ENCODE measurements at places on chromosomes 6 and 20.

GRCh38 chr20:12057778-12058177, 140.1 kb downstream of the BTBD3 start:
- DNase-seq: no peak

DNA sequence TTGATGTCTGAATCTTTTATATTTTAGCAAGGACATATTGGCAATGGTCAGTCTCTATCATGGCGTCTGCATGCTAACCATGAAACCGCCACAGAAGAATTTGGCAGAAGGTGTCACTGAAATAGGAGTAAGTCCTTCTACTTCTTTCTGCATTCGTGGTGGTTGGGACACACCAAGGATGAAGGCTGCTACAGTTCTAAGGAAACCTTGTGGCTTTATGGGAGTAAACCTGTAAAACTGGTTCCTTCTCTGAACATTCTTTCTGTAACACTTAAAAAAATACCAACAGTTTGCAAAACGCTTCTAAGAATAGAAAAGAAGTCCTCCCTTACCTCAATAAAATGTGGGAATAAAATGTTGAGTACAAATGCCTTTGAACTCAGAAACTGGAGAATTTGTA, 195.3 kb downstream of the SLC24A3 start:
- no peak for DNase-seq

DNA sequence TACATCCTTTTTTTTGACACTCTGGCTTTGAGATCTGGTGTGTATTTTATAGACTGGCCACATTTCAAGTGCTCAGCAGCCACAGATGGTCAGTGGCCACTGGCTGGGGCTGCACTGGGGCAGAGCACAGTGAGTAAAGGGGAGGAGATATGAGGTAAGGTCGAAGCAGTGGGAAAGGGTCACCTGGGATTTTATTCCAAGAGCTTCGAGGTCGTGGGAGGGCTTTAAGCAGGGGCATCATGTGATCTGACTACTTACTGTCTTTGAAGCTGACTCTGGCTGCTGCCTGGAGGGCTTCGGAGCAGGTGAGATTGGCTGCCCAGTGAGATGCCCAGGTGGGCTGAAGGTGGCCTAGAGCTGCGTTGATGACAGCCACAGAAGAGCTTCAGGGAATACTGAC, 6.7 kb downstream of the C20orf203 start:
- DNase-seq: no peak

DNA sequence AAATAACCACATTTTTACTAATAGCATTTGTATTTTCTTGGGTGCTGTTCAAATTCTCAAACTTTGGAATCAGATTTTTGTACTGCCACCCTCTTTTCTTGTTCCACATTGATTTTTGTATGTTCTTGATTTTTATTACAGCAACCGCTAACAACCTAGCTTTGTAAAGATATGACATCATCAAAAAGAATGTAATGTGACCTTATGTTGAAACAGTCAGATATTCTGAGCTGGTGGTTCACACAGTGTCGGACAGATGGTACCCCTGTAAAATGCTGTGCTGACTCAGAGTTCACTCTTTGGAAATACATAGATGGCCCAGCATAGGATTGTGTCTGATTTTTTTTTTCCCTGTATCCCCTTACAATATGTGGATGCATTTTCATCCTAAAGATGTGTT, 118.9 kb downstream of the QKI start:
- DNase-seq: peak; percentile 97

DNA sequence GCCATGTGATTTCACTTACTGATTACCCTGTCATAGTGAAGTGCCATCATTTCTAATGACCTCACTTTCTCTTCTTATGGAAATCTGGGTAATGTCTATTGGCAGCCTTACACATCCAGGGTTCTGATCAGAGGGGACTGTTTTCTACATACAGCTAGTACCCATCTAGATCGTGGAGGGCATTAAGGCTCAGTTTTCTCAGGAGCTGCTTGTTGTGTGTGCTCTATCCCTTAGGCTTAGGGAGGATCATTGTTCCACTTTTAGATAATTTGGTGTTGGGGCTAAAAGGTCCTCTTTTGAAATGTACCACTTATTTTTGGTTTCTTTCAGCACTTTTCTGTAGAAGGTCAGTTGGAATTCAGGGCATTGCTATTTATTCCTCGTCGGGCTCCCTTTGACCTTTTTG, 3.8 kb downstream of the HSP90AB1 start:
- no peak for DNase-seq

Data from fibroblast of lung (primary cell).